Posterior vena cava (tissue), 2 donors: ENCODE measurements at places on chromosomes 12 and 14. TPM values are rescaled to one million over a fixed set of nuclear protein-coding genes. Genes with fewer than 3 reads are reported as not detected.

The DDX55 gene
- 19.8 TPM for total RNA-seq

The PMEL gene
- 5.0 TPM for total RNA-seq

The FITM1 gene
- total RNA-seq, result 0.38 TPM

The ARHGEF40 gene
- 48.6 TPM for total RNA-seq

The CCDC38 gene
- total RNA-seq, result not detected

The MANSC4 gene
- not detected for total RNA-seq

The CMA1 gene
- 0.71 TPM for total RNA-seq

The TPPP2 gene
- not detected for total RNA-seq

The PLBD1 gene
- 25.5 TPM for total RNA-seq

The FOXG1 gene
- not detected for total RNA-seq
